ENCODE measurements at places on chromosomes 6 and 20. TPM values are rescaled to one million over a fixed set of nuclear protein-coding genes. Genes with fewer than 3 reads are reported as not detected.
A peak's percentile ranks its signal among the peaks of the same experiment; 100 is the strongest.

- no peaks in the 10 kb centered on the region for H3K36me3 ChIP-seq
- H3K4me1 ChIP-seq: no peaks in the 10 kb centered on the region
Measured at GRCh38 chr6:19210849-19211590, 626.1 kb upstream of the ID4 start.

DNA sequence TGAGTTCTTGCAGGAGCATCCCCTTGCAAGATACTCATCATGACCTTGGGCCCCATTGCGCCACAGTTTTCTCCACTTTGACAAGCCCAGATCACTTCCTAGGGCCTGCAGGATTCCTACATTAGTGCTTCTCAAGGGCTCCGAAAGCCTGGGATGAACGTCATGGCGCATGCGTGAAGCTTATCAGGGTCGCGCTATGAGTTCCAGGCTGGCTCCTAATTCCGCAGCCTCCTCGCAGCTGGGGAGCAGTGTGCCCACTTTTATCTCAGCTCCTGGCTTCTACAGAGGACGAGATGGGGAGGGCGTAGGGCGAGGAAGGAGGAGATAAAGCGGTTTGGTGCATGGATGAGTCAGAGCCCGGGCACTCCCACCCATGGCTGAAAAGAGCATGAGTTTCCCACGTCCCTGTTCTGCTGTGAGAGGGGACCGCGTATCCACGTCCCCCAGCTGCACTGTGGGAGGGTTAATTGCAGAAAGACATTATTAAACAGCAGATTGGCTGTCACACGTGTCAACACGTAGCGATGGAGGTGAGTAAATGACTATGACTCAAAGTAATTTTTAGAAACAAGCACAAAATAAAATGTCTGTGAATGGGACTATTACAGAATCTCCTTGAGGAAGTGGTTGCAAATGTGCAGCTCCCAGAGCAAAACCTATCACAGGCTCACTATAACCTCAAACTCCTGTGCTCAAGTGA is 72.9 kb upstream of the DSP start:
- DNase-seq: no peak
- H3K27me3 ChIP-seq: no peaks in the 10 kb centered on the region
- H3K27ac ChIP-seq: peak overlapping the region; percentile 30

GRCh38 chr6:143060806-143061596 is at the start of gene AIG1:
TSS of gene AIG1 (plus strand) at chr6:143060889. CDS start at chr6:143060926, 37 bp downstream.
- peak within 1 kb of the TSS; percentile 78 for H3K27ac ChIP-seq
- H3K36me3 ChIP-seq: no peaks in the 10 kb centered on the region
- DNase-seq: no peak
- H3K4me3 ChIP-seq: peak within 1 kb of the TSS; percentile 80
- H3K4me1 ChIP-seq: peaks cover 7% of the 10 kb centered on the region

Gene NOX3
- not detected for total RNA-seq

GRCh38 chr6:122530440-122531046 is 58.9 kb upstream of the SERINC1 start:
- DNase-seq: peak; percentile 78
- no peak overlapping the region for H3K4me3 ChIP-seq
- no peak overlapping the region for H3K27ac ChIP-seq

- no peak overlapping the region for H3K27ac ChIP-seq
- no peak for DNase-seq
- no peaks in the 10 kb centered on the region for H3K27me3 ChIP-seq
- no peaks in the 10 kb centered on the region for H3K4me1 ChIP-seq
- no peaks in the 10 kb centered on the region for H3K36me3 ChIP-seq
- H3K4me3 ChIP-seq: no peak overlapping the region
Measured at GRCh38 chr20:40635971-40636370, 53.1 kb downstream of the MAFB start.

GRCh38 chr20:63320041-63320511 is 27.1 kb downstream of the COL20A1 start:
- no peak overlapping the region for H3K4me3 ChIP-seq
- no peak overlapping the region for H3K27ac ChIP-seq
- H3K27me3 ChIP-seq: no peaks in the 10 kb centered on the region
- DNase-seq: no peak

- H3K4me1 ChIP-seq: peaks cover 22% of the 10 kb centered on the region
- 0 out of 2 replicates have a peak overlapping the region, but pooled peaks have one; percentile 1 for H3K27ac ChIP-seq
- no peak for DNase-seq
- H3K4me3 ChIP-seq: peak overlapping the region; percentile 24
- no peaks in the 10 kb centered on the region for H3K36me3 ChIP-seq
Measured at GRCh38 chr6:167996424-167997199, 859 bp upstream of the KIF25 start.

Gene KHDRBS2
- not detected for total RNA-seq

DNA sequence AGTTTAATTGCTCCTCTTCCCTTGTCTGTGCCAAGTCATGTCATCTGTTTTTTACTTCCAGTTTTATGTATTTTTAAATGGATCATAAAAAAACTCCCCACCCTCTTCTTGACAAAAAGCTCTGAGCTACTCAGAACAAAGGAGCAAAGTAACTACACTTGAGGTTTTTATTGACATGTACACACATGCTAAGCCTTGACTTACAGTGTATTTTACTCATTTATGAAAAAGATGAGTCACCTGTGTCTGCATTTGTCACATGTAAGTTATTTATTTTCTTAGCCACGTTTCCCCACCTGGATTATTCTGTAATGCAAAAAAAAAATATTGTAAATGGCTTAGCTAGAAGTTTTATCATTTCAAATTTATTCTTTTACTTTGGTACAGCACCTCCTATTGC is 628.8 kb upstream of the SLC35B3 start:
- no peak overlapping the region for H3K27ac ChIP-seq
- H3K4me3 ChIP-seq: no peak overlapping the region
- no peaks in the 10 kb centered on the region for H3K4me1 ChIP-seq
- DNase-seq: no peak
- no peaks in the 10 kb centered on the region for H3K27me3 ChIP-seq

DNA sequence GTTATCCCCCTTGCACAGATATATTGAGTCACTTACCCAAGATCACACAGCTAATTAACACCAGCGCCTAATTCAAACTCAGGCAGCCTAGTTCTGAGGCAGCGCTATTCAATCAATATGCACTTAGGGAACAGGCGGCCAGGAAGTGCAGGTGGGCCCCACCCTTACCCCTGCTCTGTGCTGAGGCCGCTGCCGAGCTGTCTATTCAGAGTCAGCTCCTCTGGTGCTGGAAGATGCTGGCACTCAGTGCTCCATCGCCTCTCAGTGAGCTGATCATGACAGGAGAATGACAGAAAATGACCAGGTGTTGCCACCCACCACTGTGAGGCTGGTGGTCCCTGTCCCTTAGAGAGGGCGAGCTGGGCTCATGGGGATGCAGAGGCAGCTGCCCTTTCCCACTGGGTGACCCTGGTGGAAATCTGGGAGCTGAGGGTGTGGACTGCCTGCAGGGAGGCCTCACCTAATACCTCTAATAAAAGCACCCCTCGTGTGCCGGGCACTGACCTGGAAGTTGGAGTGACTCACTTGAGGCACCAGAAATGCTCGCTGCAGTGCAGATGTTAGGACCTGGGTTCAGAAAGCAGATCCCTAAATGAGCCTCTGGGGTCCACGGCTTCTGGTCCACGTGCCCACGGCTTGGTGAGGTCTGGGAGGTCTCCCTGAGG is 42.5 kb upstream of the CD93 start:
- H3K27ac ChIP-seq: no peak overlapping the region
- H3K4me1 ChIP-seq: no peaks in the 10 kb centered on the region

Data from Panc1 (cell line).